LHCN-M2 (cell line): ENCODE measurements at places on chromosomes 7 and 10. TPM values are rescaled to one million over a fixed set of nuclear protein-coding genes. Genes with fewer than 3 reads are reported as not detected.

GRCh38 chr10:75803816-75804552 is 372.6 kb downstream of the LRMDA start:
- DNase-seq: no peak

DNA sequence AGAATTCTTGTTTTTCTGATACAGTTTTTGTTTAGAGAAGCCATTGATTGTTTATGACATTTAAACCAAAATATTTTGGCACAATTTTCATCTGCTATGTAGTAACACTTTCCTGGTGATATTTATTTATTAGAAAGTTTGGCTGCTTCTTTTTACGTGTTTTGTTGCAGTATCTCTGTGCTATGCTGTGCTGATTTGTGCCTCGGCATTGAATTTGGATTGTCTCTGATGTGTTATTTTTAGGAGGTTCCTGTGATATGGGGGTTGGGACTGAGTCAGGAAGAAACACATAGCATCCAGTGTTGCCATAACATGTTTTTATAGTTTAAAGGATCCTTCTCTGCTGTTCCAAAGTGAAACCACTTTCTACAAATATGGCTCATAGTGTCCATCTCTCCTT is 1197.7 kb upstream of the LRRN3 start:
- no peak for DNase-seq

- peak; percentile 37 for DNase-seq
Observed at GRCh38 chr10:21888959-21889358, 114.6 kb downstream of the DNAJC1 start.

Gene CCL24
- not detected in 2 replicates for total RNA-seq

DNA sequence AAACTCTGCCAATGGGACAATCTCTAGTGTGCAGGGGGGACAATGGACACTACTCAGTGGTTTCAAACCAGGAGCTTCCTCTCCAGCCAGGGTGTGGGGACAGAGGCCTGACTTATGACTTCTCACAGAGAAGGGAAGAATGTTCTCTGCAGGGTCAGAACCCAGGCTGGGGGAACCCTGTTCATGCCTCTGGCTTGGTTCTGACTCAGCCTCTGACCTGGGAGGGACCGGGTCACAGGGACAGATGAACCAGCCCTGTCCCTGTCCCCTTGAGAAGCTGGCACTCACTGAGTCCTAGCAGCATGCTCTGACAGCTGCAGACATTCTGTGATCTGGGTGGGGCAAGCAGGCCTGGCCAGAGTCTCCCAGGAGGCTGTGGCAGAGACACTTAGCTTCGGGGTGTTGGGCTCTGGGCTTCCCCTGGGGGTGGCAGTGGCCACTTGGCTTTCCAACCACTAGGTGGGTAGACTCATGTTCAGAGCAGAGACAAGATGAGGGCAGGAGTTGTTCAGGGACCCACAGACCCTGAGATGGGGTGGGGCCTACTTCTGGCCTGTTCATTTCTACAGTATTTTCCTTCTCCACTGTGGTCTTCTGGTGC is 13.6 kb downstream of the TSPAN15 start:
- DNase-seq: peak; percentile 55

DNA sequence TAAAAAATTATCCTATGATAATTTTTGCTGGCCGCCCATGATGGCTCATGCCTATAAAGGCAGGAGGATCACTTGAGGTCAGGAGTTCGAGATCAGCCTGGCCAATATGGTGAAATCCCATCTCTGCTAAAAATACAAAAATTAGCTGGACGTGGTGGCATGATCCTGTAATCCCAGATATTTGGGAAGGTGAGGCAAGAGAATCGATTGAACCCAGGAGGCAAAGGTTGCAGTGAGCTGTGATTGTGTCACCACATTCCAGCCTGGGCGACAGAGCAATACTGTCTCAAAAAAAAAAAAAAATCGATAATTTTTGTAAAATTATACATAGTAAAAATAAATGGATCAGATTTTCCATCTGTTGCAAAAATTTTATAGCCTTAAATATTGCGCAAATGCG is 31.7 kb upstream of the CDK14 start:
- no peak for DNase-seq

- peak; percentile 15 for DNase-seq
Observed at GRCh38 chr7:155590215-155591018, 44.1 kb upstream of the CNPY1 start.

GRCh38 chr7:2572101-2572842 is 13.5 kb downstream of the IQCE start:
- DNase-seq: no peak

DNA sequence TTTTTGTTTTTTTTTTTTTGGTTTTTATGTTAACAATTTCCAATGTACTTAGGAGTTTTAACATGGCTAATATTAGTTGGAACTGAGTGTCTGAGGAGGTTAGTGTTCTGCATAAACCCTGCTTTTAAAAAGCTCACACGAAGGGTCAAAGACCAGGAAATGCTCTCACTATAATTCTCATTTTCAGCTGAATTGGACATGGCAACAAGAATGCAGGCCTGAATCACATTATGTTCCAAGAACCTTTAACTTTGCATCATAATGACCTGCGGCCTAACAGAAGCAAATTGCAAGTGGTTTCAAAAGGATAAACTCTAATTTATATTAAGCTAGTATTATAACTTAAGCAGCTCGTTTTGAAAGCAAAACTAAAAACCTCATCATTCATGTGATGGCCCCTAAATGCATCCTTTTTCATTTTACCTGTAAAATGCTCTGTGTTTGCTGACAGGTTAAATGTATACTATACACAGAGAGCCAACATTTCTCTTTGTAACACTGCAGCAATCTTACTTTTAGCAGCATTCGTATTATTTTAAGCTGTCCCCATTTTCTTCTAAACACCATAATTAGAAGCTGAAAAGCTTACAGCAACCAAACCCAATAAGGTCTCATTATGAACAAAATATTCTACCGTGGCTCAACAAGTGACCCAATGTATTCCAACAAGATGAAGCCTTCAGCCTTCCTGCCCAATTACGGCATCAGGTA is 242.8 kb upstream of the SP4 start:
- no peak for DNase-seq

GRCh38 chr7:115116773-115117715 is 195.2 kb downstream of the MDFIC start:
- DNase-seq: no peak

DNA sequence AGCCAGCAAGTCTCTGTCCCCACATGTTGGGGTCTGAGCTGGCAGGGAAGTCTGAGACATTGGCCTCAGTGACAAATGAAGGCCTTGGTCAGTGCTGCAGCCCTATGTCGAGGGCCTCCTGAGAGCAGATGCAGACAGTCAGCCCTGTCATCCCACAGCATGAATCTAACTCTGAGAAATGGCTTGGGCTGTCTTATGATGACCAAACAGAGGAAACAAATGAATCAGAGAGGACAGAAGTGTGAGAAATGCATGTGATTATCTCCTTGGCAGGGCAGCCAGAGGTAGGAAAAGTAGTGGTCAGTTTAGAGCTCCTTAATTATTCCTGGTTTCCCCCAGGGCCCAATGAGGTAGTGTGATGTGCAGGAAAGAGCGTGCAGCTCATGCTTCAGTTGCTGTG is 287.6 kb downstream of the SORCS3 start:
- no peak for DNase-seq

Gene NXPH1
- 1.0 and 2.8 TPM in 2 replicates for total RNA-seq

Gene CDNF
- total RNA-seq: 0.96 and 1.1 TPM in 2 replicates

Gene VTI1A
- 29.7 and 39.0 TPM in 2 replicates for total RNA-seq

- no peak for DNase-seq
Observed at GRCh38 chr7:104789780-104790179, 224.2 kb upstream of the KMT2E start.

Gene CLDN4
- total RNA-seq: 0.17 and 0.19 TPM in 2 replicates

DNA sequence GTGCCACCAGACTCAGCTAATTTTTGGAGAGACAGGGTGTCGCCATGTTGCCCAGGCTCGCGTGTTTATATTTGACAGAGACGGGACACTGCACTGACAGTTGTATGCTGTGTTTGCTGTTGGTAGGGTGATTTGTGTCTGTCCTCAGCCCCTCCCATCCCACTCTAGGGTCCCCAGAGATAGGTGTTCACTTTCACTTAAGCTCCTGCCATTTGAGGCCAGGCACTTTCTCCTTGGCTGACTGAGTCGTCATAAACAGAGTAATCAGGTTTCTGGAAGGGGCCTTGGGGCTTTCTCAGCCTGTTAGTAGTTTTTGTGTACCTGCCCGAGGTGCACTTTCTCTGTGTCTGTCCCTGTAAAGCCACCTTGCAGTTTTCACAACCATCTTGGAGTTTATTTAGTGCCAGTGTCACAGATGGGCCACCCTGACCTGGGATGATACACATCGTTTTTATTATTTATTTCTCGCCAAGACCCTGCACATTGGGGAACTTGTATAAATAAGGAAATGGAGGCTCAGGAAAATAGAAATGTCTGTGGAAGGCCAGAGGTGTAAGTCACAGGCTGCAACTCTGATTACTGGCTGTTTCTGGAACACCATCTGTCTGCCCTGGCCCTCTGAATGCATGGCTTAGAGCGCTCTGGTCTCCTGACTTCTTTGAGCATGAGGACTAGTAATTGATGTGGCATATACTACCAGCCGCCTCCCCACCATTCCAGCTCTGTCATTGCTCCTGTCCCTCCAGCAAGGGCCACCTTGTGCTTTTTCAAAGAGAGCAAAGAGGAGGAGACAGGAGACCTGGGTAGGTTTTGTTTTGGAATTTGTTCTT is 81.9 kb upstream of the PDCD4 start:
- no peak for DNase-seq

DNA sequence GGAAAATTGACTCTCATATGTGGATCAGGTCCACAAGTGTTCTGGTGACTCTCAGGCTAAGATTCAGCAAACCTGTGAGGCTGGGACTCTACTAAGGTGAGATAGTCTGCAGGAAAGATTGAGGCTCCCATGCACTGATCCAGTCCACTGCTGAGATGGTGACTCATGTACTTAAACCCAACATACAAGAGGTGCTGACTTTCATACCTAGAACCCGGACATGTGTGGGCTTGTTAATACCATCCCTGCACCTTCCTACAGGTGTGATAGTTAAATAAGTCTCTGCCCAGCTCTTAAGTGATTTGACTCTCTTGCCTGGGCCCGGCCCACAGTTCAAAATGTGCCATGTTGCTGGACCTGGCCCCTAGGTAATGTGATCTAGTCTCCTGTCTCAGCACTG is 27.1 kb upstream of the ZNF107 start:
- DNase-seq: no peak

Gene WEE2
- total RNA-seq: not detected in 2 replicates

Gene HKDC1
- 0.17 and 1.1 TPM in 2 replicates for total RNA-seq

DNA sequence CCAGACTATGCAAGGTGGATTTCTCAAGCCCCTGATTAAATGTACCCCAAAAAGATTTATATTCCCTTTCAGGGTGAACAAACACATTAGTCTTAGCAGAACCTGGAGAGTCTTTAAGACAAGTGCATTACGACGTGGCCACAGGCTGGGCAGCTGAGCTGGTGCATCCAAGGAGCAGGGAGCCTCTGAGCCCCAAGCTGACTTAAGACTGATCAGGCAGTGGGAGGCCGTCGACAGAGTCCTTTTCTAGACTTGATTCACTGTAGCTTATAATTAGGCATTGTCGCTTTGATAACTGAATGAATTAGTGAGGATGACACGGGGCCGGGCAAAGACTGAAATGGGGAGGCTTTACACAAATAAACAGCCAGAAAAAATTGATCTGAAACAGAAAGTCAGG is 353.2 kb downstream of the GPAM start:
- no peak for DNase-seq

Gene TAC1
- not detected in 2 replicates for total RNA-seq

DNA sequence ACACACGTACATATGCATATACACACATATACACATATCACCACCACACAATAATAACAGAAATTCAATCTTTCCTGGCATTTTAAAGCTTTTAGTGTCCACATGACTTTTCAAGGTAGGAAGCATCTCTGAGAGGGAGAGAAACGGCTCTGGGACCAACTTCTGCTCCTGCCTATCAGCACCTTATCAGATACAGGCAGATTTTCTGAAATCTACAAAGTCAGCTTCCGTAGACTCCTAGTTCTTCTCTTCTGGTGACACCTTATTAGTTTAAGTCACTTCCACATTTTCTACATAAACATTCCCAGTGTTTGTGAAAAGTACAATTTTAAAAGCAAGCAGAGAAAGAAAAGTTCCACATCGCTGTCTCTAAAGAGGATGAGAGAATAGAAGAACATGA is 74.5 kb downstream of the ZNF22 start:
- no peak for DNase-seq

Gene FGL2
- 8.1 and 8.8 TPM in 2 replicates for total RNA-seq

- no peak for DNase-seq
Observed at GRCh38 chr10:78765726-78766335, 302.9 kb upstream of the ZMIZ1 start.

DNA sequence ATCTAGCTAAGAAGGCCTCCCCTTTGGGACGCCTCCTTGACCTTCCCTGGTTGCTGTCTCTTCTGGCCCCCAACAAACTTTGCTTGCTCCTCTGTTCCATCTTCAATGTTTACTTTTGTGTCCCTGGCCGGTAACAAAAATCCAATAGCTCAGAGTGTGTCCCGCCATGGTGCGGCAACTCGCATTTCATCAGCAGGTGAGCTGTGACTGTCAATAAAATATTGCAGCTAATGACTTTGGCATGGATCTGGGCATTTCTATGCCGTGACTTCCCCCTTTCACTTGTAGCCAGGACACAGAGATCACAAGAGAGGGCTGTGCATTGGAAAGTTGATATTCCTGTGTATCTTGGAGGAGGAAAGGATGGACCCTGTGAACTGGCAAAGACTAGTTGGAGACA is 317.6 kb downstream of the RPS24 start:
- no peak for DNase-seq

DNA sequence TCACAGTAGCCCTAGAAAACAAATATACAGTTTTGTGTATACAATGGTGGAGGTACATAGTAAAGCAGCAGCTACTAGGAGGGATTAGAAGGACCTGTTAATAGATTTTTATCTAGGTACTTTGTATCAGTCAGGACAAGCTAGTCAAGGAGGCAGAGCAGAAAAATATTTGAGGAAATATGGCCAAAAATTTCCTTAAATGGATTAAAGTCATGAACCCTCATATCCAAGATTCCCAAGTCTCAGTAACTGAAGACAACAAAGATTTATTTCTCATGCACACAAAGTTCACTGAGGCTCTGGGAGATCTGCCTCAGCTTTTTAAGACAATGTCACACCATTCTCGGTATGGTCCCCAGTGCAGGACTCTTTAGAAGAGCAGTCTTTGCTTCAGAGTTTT is 28.1 kb upstream of the ARMC3 start:
- no peak for DNase-seq

DNA sequence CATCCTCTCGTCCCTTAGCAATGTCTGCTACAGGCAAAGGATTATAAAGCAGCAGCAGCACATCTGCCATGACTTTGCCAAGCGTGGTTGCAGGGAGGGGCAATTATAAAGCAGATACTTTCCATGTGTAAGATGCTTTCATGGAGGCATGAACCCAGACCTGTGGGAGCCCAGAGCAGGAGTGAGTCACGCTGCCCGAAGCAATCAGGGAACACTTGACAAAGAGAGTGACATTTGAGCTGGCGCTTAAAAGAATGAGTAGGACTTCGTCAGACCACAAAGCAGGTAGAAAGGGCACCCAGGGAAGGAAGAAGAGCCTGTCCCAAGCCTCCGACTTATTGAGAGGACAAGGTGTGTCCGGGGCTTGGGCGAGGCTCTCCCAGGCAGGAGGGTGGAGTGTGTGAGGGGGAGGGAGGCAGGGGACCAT is 147.2 kb downstream of the MYOF start:
- peak; percentile 78 for DNase-seq
